ENCODE measurements at places on chromosomes 4 and X.
A peak's percentile ranks its signal among the peaks of the same experiment; 100 is the strongest.

DNA sequence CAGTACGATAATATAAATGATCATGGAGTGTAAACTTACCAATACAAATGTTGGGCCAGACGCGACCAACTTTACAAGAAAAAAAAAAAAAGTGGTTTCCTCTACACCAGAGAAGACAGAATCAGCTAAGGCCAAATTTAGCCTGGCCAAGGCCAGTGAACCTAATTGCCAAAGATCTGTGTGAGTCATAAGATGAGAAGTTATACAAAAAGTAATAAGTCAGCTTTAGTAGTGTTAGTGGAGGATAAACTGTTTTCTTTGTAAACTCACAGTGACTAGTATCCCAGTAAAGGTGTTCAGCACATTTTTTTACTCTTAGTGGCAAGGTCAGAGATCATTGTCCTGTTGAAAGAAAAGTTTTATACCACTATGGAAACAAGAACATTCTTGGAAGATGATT, 531.4 kb upstream of the TECRL start:
- no peak for DNase-seq

DNA sequence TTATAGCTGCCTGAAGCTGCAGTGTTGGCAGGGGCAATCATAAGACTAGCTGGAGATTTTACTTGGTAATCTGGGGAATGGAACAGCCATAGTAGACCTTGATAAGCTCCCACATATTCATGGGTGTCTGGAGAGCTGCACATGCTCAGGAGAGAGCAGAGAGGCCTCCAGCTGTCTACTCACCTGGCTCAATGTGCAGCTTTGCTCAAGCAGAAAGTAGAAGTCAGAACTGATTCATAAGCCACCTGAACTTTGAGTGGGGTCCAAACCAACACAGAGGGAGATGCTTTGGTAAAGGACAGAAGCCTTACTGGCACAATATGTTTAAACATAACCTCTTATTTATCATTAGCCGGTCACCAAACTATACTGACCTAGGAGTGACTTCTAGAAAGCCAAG, 54.4 kb downstream of the KDM6A start:
- DNase-seq, result no peak

DNA sequence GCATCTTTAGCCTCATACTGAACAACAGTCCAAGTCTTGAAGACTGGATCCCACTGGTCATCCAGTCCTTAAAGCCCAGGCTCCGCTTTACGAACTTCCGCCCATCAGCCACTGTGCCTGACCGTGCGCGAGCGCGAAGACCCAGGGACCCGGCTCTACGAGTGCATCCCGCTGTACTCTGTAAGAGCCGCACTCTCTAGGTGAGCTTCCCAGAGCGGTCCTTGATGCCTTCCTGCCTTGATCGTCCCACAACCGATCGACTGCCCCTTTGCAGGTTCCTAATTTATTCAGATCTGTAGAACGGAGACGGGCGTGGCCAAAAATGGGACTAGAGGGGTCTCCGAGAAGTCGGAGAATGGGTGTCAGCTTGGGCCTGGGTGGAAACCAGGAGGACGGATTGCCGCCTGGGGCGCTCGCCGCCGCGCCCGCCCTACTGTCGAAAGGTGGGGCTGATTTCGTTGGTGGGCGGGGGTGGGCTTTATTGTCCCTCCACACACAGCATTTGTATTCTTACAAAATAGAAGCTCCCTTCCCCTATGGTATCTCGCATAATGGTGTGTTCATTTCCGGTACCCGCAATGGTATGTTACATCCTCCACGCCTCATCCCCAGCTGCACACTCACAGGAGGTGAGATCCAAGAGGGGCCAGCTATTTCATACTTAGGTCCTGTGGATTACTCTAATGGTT, 42.3 kb upstream of the FAM156A start:
- DNase-seq, result no peak

DNA sequence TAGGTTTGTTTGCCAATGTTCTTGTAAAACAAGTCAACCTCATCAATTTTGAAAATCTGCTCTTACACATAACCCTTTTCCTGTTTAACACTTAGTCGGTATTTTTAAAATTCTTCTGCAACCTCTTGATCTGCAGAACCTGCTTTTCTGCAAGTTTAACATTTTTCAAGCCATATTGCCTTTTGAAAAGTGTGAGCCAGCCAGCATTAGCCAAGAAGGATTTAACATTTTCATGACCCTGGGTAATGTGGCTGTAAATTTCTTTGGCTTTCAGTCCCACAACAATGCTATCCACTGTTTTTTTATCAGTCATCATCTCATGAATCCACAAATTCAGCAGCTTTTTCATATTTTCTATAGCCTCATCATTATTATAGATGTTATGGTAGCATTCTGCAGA, 956.5 kb downstream of the FAT4 start:
- DNase-seq, result peak; percentile 7

- peak; percentile 11 for DNase-seq
Measured at GRCh38 chrX:148535639-148536038, 35.2 kb downstream of the AFF2 start.

GRCh38 chr4:184750926-184751584, 17.2 kb upstream of the CENPU start:
- DNase-seq, result no peak

- DNase-seq, result no peak
Measured at GRCh38 chr4:98584265-98584664, 74.1 kb downstream of the TSPAN5 start.

DNA sequence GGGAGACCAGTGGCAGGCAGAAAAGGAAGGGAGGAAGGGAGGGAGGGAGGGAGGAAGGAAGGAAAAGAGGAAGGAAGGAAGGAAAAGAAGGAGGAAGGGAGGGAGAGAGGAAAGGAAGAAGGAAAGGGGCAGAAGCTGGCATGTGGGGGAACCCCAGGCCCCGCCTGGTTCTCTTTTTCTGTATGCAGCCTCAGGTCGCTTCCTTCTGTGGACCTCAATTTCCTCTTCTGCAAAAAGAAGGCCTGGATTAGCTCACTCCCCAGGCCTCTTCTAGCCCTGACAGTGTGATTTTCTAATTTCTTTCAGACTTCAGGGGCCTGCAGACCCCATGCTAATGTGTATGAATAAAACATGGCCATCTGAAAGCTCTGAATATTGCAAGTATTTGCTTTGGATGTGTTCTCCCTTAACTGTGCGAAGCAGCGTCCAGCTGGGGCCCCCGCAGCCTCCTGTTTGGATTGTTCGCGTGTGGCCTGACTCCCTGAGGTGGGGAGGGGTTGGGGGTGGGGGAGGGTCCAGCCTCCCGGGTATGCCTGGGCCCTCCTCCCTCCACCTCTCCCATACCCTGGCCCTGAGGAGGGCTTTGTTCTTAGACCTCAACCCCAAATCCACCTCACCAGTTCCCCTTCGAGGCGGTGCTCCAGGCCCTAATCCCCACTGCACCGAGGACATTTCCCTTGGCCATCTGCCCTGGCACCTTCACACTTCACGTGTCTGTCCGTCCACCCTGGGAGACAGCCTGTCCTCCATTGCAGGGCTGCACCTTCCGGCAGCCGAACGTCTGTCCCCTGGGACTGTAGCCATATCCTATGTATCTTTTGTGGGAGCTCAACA, 199.9 kb upstream of the ATP6AP2 start:
- no peak for DNase-seq

DNA sequence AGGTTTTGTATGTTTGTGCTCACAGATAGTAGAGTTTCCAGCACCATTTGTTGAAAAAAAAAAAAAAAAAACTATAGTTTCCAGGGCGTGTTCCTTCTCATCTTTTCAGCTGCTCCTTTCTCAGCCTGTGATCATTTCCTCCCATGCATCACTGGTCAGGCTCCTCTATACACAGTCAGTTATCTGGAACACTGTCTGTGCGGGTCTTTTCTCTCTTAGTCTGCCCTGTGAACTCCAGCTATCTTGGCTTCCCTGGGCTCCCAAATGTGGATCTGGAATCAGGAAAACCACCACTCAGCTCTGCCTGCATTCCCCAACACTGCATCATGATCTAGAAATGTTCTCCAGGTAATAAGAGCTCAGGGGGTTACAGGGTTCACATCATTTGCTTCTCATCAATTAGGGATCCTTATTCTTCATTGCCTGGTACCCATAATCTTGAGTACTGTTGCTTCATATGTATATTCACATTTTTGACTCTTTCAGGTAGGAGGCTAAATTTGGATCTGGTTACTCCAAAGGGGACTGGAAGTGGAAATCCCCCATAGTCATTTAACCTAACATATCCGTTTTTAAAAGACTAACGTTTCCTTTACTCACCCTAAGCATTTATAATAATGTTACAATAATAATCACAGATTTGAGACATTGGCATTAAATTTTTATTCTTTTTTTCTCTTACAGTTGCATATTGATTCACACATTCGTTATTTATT, 221.8 kb upstream of the KLF3 start:
- no peak for DNase-seq

DNA sequence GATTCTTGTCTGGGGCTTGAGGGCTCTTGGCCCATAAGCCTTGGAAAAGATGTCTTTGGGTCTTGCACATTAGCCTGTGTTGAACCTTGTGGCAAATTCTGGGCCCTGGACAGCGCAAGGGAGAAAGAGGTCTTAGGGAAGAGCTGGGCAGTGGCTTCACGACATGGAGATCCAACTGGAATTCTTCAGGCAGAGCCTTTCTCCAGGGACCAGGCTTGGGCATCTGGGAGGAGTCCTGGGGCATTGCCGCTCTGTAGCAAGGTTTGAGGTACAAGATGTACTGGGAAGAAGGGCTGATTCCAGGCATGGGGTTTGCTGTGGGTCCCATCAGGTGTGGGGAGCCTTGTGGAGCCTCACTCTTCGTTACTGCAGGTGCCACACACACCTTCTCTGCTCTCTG, 104.0 kb upstream of the ACTRT1 start:
- DNase-seq, result no peak

- DNase-seq, result no peak
Measured at GRCh38 chr4:8819473-8820177, 52.0 kb downstream of the HMX1 start.

DNA sequence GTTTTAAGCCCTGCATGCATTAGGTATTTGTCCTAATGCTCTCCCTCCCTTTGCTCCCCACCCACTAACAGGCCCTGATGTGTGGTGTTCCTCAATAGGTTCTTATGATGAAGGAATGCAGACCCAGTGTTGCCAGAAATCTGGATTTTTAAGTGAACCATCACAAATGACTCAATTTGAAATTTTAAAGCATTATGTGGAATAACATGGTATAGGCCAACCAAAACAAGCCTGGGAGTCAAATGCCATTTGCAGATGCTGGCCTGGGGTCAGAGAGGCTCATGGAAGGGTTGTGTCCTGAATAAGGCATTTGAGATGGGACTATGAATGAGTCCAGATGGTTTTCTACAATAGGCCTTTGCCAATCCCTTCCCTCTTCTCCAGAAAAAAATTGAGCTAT, 179.6 kb downstream of the SHROOM3 start:
- peak; percentile 60 for DNase-seq

GRCh38 chr4:156495836-156496235, 475.8 kb downstream of the PDGFC start:
- DNase-seq, result no peak

DNA sequence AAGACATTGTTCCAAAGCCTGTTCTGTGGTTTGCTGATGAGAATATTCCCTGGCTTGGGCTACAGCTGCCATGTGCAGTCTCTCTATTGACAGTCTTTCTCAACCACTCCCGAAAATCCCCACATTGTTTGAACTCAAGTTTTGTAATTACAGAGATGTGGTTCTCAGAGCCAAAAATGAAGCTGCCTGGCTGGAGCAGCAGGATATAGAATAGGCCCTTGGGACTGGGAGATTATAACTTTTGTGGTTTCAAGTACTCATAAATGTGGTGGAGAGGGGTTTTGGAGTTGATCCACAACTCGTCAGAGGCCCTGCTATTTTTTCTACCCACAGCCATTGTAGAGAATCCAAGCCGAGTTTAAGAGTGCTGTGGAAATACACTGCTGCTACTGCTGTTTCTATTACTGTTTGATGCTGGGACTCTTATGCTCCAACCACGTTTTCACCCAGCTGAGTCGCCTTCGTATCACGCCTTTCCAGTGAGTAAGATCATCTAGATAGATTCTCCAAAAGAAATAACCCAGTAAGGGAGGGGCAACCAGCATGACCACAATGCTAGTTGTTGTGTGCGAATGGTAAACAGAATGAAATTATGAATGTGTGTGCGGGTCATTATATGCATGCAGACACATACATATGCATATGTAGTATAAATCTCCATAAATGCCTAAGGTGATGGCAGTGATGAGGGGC, 57.1 kb upstream of the ATXN3L start:
- DNase-seq, result peak; percentile 63

- no peak for DNase-seq
Measured at GRCh38 chrX:11416600-11416999, 123.4 kb downstream of the AMELX start.

GRCh38 chr4:3346146-3346545, 53.3 kb downstream of the RGS12 start:
- peak; percentile 91 for DNase-seq

DNA sequence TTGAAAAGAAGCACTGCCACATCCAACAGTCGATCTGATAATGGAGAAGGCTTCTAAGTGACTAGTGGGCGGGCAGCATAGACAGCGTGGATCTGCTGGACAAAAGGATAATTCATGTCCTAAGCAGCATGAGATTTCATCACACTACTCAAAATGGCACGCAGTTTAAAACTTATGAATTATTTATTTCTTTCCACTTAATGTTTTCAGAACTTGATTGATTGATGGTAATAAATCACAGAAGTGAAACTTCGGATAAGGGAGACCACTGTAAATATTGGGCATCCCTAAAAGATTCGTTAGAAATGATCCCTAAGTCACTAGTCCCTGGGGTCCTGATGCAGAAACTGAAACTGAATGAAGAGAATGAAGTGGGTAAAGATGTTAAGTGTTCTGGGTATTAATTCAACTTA, 93.0 kb upstream of the ANK2 start:
- DNase-seq, result no peak

DNA sequence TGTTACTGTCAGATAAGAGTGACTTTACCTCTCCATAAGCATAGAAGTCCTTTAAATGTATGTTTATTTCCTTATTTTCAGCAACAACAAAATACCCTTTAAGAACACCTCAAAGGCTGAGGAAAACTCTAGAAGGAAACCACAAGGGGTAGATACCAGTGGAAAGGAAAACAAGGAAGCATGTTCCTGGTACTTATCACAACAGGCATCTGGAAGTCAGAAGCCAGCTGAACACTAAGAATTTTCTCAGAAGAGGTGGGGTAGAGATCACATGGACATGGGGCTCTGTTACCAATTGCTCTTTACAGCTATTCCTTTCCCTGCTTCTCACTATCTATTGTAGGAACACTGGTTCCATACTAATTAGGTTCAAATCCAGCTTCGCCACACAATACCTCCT, 51.5 kb upstream of the BEND2 start:
- no peak for DNase-seq

DNA sequence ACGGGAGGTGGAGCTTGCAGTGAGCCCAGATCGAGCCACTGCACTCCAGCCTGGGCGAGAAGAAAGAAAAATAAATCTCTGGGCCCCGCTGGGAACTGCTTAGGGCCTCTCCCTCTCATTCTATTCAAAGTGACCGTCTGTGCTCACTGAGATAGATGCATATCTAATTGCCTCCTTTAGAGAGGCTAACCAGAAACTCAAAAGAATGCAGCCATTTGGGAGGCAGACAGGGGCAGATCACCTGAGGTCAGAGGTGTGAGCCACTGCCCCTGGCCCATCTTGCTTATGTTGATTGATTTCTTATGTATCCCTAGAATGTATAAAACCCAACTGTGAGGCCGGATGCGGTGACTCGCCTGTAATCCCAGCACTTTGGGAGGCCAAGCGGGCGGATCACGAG, 6.2 kb upstream of the CSF2RA start:
- no peak for DNase-seq

GRCh38 chr4:104938624-104939023, 208.1 kb upstream of the TET2 start:
- no peak for DNase-seq

All from GM03348 (cell line).